ENCODE measurements at places on chromosomes 12 and 14.
A peak's percentile ranks its signal among the peaks of the same experiment; 100 is the strongest.

GRCh38 chr12:119528241-119528640 is 65.3 kb upstream of the TMEM233 start:
- no peak for DNase-seq

GRCh38 chr12:52605542-52605941 is 4.3 kb upstream of the KRT72 start:
- DNase-seq = no peak

DNA sequence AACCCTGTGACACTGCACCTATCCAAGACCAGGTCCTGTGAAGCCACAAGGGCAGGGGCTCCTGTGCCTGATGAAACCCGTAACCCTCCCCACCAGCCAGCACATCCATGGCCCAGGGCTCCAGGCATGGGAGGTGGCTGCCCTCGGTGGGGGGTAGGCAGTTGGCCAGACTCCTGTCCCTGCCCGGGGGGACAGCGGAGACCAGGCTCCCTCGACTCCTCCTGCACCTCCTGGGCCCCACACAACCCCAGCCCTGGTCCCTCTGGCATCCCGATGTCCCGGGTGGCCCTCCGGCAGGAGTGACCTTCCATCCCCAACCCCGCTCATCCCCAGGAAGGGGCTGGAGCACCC is 11.4 kb downstream of the AKT1 start:
- DNase-seq = no peak

DNA sequence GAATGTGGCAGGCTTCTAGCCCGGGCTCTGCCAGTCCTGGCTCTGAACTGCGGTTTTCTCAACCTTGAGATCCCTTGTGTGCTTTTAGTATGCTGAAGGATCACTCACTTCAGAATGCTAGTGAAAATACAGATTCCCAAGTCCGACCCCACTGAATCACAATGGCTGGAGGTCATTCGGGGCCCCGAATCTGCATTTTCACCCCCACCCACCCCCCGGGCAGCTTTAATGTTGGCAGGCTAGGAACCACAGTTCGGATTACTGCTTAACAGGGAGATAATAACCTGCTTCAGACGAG is 573 bp upstream of the SUSD6 start:
- no peak for DNase-seq

DNA sequence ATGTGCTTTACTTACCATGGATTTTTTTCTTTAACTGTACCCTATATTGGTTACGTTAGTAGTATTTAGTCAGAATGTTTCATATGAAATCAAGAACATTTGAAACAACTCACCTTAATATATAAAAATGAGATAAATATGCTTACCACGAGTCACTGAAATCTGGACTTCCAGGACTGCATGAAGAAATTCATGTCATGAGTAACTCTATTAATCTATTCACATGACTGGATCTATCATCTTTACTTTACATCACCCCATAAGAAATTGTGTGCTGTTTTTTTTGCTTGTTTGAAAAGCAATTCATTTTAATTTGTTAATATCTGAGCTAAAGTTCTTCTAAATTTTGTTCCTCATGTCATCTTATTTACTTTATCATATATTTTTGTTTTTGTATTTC is 5.2 kb downstream of the EPYC start:
- DNase-seq = no peak

- no peak for DNase-seq
These were observed 237.8 kb upstream of the LRIG3 start for GRCh38 chr12:59158066-59158465.

DNA sequence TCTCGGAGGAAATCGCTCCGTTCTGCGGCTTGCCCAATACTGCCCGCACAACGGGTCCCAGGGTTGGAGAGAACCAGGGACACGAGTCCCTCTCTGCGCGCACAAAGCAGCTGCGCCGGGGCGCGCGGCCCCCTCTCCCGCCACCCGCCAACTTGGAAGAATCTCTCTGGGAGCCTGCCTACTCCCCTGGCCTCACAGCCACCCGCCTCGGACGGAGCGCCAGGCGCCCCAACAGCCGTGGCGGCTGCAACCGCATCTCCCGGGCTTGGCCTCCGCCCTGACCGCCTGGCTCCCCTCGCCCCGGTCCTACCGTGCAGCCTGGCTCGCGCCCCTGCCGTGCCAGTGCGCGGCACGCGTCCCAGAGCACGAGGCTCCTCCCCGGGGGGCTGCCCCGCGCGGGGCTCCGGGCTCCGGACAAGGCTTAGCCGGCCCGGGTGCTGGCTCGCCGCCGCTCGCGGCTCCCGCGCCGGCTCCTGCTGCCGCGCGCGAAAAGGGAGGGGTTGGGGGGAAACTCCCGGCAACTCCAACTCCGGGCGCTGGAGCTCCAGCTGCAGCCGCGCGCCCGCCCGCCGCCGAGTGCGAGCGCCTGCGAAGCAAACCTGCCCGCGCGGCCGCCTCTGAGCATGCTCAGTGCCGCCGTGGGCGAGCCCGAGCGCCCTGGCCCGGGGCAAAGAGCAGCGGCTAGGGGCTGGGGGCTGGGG is at the start of gene STXBP6:
Gene STXBP6, minus strand, starts transcription at position 580 of the 701 bp plus-strand sequence. CDS start 75,329 bp downstream, outside the sequence.
- no peak for DNase-seq

DNA sequence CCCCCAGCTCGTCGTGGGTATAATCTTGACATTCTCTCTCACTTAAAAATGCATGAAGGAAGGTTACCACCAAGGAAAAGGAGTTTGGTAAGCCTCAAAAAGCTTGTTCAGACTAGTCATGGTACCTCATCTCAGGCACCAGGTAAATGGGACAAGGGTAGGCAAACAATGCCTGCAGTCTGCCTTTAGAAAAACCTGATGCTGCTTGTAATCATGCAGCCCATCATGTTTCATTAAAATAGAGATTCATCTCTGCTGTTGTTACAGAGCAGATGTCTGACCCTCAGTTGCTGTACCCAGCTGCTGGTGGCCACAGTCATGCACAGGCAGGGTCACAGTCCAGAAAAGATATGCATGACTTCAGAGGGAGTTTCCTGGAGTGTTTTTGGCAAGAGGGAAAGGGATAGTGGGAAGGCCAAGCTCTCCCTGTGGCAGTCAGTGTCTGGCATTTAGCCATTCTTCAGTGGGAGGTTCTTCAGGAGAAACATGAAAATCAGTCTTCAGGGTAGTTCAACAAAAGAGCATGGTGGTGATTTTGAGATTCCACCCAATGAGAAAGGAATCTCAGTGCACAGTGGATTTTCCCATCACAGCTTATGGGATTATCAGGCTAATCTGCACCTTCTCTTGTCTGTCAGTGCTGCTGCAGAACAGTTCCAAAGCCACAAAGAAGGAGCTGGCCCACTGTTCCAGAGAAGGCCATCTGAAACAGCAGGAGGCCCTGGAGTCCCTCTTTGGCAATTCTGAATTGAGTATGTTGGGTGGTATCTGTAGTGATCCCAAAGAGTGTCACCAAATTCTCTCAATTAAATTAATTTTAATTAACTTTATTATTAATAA is 202.7 kb upstream of the FRMD6 start:
- DNase-seq = no peak

GRCh38 chr12:55842681-55843429 is at the start of gene MMP19:
Gene MMP19 (minus strand): TSS chr12:55842936. CDS start chr12:55842830, 106 bp downstream.
- no peak for DNase-seq

GRCh38 chr14:33309106-33309505 is 370.4 kb downstream of the NPAS3 start:
- DNase-seq = no peak

DNA sequence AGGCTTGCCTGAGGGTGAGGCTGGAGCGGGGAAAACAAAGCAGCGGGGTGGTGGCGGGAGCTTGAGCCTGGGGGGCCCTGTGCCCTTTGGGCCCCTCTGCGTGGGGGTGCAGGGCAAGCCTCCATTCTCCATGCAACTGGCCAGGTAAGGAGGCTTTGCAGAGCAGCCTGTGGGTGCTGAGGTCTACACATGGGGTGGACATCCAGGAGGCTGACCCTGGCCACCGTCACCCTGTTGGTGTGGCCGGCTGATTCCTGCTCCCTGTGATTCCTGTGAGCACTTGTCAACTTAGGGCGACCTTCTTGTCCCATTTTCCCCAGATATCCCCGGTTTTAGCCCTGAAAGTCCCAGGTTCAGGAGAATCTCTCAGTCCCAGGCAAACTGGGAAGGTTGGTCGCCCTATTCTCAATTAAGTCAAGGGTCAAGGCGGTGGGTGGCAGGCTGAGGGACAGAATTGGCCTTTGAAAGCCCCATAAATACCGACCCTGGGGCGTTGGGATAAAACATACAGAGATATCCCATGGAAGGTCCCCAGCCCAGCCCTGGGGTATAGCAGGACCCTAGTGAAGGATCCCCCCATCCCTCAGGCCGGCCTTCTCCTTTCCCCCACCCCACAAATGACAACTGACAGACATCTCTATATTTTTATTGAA is 70.5 kb downstream of the PRIMA1 start:
- DNase-seq = no peak

- no peak for DNase-seq
These were observed 65.8 kb upstream of the COCH start for GRCh38 chr14:30808576-30808975.

GRCh38 chr14:92897922-92898565 is 24.9 kb upstream of the CHGA start:
- peak; percentile 31 for DNase-seq

DNA sequence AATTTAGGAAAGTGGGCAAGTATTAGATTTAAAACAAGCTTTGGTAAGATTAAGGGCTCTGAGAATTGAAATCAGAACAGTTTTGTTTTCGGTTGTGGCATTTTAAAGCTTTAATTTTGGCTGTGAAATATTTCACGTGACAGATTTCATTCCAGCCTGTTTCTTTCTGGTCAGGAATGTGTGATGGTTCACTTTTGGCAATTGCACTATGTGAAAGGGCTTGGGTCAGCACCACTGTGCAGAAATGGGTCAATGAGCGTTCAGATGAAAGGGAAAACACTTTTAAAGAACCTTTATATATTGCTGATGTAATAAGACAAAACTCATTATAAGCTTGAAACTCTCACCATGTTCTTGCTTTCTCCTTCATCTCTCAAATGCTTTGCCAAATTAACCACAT is 17.1 kb downstream of the NUBPL start:
- no peak for DNase-seq

- DNase-seq = no peak
These were observed 105.6 kb upstream of the FRMD6 start for GRCh38 chr14:51546099-51546498.

DNA sequence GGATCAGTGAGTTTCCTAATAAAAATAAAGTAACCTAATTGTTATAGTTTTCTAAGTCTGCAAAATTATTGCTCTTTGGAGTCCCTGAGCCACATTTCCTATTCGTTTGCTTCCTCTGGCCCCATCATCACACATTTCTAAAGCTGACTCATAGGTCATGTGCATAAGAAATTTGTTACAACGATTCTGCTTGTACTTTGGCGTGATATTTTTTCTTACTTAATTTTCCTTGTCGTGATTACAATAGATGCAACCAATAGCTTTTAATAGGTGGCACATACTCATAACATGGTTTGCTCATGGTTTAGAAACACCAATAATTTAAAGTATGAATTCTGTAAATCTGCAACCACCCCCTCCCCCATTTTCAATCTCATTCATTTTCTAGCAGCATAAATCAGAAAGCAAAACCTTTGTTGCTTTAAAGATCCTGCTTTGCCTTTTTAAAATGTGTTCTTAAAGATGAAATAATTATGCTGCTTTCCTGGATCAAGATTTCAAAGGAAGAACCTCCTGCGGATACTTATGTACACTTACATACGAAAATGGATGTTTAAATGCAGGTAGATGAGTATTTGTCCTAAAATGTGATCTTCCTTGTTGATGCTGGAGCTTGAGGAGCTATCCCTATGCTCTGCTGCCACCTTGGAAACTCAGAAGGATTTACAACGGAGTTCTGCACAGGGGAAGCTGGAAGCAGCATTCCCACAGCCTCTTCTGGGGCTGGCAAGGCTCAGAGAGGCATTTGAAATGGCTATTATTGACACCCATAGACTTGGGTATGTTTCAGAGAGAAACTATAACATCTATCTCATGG is 1.7 kb upstream of the FLRT2 start:
- DNase-seq = no peak

DNA sequence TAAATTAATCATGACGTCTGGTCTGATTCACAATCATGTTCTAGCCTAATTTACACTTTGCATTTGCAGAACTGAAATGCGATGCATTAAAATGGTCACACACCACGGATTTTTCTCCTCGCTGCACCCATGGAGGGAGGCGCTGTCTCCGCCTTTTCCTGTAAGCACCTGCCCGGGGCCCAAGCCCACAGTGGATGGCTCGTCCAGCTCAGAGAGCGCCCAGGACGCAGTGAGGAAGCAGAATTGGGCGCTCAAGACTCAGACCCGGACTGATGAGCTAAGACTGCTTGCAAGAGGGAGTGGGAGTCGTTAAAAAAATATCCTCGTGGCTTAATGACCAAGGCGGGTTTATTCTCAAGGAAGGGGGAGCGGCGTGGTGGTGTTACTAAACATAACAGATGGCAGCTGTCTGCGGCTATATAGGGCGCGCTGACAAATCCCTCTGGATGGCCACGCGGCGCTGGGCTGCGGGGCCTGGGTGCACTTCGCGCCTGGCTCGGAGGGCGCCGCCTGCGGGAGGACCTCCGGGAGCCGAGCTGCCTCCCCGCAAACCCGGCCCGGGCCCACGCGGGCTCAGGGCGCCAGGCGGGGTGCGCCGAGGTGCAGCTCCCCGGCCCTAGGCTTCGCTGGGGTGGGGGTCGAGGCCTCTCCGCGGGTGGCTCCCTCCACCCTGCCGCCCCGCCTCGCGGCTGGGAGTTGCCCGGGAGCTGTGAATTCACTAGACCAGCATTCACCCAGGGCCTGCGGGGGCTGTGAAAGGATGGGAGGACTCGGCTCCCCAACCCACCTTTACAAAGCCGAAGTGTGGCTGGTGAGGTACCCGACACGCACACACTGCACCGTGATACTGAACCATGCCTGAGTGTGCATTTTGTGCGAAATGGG is 78.7 kb downstream of the PPM1A start:
- DNase-seq = peak; percentile 23

- no peak for DNase-seq
These were observed 56.3 kb downstream of the BHLHE41 start for GRCh38 chr12:26068503-26068902.

GRCh38 chr14:68632054-68632895 is 160.6 kb downstream of the ZFP36L1 start:
- DNase-seq = no peak

DNA sequence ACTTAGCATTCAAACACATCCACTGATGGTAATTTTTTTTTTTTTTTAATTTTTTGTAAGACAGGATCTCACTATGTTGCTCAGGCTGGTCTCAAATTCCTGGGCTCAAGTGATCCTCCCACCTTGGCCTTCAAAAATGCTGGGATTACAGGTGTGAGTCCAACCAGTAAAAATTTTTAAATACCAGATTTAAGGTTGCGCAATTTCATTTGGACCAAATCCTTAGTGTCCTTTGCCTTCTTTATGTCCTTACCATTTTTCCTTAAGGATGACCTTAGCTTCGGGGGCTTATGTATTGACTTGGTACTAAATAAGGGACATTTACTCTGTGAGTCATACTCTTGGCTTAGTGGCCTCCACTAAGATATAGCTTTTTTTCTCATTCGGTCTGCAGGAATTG is 4.1 kb upstream of the PLBD1 start:
- DNase-seq = no peak

DNA sequence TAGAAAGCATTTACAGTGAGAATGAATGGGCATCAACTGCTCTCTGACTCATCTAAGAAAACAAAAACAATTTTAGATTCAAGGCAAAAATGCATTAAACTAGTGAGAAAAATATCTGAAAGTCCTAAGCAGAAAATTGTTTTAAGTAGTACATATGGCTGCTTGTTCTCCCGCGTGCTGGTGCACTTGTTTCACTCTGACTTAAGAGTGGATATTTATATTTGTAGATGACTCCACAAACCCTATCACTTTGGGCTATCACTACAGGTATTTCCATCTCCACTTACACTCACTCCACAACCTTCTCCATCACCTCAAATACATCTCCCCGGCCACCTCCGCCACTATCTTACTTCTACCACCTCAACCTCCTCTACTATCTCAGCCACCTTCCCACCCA is 253.9 kb upstream of the EGLN3 start:
- no peak for DNase-seq

- DNase-seq = no peak
These were observed 173.4 kb upstream of the PZP start for GRCh38 chr12:9381619-9382018.
